Midbrain (tissue), 1 donor: ENCODE measurements at places on chromosomes 12 and 14.
A peak's percentile ranks its signal among the peaks of the same experiment; 100 is the strongest.

DNA sequence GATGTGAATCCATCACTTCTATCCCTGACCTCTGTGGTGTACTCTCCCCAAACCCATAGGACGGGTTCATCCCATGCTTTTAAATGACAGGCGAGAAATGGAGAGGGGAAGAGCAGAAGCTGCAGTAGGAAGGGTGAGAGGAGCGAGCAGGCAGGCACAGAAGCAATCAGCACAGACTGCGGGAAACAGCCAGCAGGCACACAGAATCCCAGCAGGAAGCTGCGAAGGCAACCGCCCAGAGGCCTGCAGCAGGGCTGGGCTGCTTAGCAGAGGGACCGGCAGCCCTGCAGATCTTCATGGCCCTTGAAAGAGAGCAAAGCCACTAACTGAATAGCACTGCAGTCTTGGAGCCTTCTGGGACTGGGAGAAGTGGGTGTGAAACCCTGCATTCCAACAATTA, 287.0 kb upstream of the FKBP4 start:
- DNase-seq: no peak

DNA sequence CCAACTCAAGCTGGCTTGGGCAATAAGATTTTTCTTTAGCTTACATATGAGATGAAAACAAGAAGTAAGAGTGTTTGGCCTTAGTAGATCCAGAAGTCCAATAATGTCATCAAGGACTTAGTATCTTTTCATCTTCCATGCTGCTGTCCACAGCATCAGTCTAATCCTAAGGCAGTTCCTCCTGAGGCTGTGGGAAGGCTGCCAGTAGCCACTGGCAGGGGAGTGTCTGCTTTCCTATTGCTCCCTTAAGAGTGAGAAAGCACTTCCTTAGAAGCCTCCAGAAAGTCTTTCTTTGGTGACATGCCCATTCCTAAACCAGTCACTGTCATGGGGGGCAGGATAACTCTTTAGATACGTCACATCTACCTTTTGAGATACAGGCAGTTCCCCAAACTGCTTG, 317.7 kb downstream of the BMP4 start:
- DNase-seq: no peak

DNA sequence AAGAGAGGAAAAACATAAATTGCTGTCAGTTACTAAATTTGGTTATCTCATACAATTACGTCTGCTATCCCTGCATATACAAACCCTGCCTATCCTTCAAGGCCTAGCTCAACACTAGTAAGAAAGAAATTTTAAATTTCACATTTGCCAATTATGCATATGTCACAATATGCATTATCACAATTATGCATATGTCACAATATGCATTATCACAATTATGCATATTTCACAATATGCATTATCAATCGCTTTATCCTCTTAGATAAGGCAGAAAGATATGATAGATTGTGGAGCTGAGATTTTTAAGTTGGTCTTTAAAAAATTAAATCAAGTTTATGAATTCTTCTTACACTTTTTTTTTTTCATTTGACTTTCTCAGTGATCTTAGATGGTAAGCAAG, 195.0 kb upstream of the ABCD2 start:
- no peak for DNase-seq

- no peak for DNase-seq
These were observed 9.4 kb downstream of the MYBPC1 start for GRCh38 chr12:101604132-101604531.

- no peak for DNase-seq
These were observed 32.4 kb upstream of the BEGAIN start for GRCh38 chr14:100619396-100620254.

GRCh38 chr12:5511256-5511643, 79.3 kb downstream of the NTF3 start:
- no peak for DNase-seq

DNA sequence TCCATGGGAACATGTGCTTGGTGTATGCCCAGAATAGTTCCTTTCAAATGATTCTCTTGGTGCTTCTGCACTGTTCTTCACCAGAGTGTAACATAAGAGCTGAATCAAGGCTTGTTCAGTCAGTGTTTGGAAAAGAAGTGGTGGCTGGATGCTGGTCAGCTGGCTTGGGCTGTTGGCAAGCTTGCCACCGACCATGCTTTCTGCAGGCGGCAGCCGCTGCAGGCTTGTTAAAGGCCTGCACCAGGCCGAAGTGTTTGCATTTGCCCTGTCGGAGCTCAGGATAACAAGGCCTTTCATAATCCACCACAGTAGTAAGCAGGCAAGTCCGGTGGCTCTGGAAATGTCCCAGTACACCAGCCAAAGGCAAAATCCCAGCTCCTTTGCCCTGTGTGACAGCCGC, 26.9 kb downstream of the DAAM1 start:
- DNase-seq: peak; percentile 88

DNA sequence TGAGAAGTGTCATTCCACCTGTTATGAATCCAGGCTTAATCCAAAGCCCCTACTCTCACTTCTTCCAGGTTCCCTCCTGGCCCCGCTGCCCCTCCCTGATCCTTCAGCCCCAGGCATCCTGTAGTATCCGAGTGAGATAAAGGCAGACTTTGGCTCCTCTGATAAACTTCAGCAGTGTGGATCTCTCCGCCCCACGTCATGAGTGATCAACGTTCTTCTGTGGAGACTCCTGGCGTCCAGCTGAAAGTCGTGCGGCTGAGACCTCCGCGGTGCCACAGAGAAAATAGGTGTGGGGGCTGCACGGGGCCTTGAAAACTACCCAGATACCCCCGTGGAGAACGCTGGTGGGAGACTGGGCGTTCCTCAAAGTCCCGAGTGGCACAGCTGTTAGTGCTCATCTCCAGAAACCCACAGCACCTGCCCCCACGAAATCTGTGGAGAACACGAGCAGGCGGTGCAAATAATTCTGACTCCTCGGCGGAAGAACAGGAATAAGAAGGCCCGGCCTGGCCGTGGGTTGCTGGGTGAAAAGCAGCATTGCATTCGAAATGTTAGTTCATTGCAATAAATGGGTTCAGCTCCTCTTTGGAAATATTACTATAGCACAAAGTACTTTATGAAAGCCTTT, 180.0 kb upstream of the RGS6 start:
- no peak for DNase-seq

DNA sequence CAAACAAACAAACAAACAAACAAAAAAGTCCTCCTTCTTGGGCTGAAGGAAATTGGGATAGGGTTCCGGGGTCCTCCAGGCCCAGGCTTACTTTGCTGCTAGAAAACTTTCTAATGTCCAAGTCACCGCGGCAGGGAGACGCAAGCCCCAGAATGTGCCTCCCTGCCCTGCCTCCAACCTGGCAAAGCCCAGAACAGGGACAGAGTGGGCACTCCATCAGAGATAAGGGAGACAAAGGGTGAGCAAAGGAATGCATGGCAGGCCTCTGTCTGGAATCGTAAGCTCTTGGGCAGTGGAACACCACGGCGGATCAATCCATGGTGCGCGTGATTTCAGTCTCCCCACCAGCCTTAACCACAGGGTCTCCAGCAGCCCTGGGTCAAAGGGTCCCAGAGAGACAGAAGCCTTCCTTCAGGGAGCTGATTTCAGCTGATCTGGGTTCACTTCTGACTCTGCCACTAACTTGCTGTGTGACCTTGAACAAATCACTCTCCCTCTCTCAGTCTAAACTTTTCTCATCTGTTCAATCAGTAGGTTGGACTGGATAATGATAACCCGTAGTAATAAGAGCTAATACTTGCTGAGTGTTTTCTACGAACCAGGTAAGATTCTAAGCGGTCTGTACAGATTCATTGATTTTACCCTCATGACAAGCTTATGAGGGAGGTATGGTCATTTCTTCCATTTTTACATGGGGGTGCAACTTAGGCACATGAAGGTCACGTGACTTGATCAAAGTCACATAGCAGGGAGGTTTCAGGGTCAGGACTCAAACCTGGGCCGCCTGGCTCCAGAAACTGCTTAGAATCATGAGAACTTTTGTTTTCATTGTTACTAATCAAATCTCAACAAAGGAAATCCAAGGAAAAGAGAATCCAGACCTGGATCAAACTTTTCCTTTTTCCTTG, 12.7 kb downstream of the RILPL1 start:
- no peak for DNase-seq

DNA sequence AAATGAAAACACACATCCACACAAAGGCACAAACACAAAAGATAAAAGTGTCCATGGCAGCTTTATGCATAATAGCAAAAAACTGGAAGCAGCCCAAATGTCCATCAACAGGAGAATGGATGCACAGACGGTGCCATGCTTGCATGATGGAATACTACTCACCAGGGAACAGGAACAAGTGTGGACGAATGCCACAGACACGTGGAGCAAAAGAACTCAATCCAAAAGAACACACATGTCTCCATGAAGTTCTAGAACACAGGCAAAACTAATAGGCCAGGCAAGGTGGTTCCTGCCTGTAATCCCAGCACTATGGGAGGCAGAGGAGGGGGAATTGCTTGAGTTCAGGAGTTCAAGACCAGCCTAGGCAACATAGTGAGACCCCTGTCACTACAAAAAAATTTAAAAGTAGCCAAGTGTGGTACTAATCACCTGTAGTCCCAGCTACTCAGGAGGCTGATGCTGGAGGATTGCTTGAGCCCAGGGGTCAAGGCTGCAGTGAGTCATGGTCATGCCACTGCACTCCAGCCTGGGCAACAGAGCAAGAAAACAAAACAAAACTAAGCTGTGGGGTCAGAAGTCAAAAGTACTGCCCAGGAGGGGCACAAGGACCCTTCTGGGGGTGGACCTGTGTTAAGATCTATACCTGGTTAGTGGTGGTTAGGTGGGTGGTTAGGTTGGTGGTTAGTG, 7.3 kb upstream of the TMEM119 start:
- no peak for DNase-seq

- no peak for DNase-seq
These were observed 78.5 kb upstream of the FZD10 start for GRCh38 chr12:130083734-130084133.

GRCh38 chr14:24312736-24313507, 1.6 kb downstream of the LTB4R start:
- DNase-seq: peak; percentile 12

DNA sequence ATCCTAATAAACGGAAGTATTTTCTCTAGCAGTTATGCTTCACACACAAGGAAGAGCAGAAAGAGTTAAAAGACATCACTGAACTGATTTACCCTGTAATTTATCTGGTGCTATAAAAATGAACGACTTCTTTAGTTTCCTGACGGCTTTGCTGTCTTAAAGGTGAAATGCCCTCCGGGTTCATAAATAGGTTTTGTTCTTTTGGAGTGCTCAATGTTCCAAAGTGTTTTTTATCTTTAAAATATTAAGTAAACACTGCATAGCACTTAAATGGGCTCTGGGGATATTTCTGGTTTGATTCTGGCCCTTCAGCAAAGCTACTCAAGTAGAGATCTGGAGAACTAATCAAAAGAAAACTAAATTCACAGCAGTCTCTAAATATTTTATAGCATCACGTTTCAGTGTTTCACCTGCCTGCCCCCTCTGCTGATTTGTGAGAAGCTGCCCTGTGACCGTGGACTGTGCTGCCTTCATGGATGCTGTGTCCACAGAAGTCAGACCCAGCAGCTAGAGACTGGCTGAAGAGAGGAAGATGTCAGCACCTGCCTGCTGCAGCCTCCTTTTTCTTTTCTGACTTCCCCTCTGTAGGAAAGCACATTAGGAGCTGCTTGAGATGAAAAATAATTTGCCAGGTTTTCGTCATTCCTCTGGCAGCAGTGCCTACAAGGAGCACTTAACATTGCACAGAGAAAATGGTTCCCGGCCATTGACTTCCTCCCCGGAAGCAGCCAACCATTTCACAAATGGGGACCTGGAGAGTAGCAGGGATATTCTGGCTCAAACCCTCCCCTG, 205.1 kb upstream of the FSCB start:
- DNase-seq: no peak

GRCh38 chr12:53739214-53740129, 12.2 kb upstream of the CALCOCO1 start:
- DNase-seq: no peak

DNA sequence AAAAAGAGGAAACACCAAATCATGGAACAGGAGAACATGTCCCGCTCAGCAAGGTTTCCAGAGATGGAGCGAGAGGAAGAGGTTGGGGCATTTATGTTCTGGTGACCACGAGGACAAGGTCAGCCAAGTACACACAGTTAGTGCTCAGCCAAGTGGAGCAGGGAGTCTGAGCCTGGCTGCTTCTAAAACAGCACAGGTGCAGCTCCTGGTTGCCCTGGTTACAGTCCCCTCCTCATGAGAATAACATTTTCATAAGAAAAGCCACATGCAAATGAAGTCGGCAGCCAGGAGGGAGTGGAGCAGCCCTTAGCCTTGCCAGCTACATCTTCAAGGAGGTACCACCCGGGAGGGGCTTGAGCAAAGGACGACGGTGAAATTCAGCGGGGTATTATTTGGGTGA, 81.8 kb downstream of the NOS1 start:
- no peak for DNase-seq

DNA sequence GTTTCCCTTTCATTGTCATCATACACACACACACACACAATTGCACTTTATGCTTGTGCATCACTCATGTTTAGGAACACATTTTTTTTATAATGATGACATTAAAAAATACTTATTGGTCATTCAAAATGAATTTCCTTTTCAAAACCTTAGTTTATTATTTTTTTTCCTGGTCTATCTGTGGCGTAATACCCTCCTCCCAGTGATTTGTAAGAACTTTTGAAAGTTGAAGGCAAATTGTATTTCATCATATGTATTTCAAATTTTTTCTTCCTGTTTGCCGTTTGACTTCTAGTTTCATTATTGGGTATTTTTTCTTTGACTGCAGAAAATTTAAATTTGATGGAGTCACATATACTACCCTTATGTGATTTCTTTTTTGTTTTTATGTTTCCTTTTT, 2.5 kb upstream of the LRRK2 start:
- DNase-seq: no peak

- no peak for DNase-seq
These were observed 27.0 kb downstream of the P2RX7 start for GRCh38 chr12:121159467-121160307.

GRCh38 chr12:9604287-9604686, 3.4 kb downstream of the KLRB1 start:
- no peak for DNase-seq

DNA sequence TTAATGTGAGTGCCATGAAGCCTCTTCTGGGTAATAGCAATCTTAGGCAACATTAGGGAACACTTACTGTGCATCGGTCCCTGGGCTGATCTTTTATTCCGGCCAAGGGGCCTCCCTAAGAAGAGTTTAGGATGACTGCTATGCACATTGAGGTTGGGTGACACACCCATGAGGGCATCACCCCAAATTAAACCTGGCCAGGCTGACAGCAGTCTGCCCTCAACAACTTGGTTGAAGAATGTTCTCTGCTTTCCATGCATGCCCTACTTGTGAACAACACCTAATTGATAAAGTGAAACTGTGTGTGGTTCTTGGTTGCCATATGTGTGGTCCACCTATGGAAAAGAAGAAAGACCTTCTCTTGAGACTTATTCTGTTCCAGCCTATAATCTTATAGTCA, 1098.0 kb downstream of the BCL11B start:
- no peak for DNase-seq

DNA sequence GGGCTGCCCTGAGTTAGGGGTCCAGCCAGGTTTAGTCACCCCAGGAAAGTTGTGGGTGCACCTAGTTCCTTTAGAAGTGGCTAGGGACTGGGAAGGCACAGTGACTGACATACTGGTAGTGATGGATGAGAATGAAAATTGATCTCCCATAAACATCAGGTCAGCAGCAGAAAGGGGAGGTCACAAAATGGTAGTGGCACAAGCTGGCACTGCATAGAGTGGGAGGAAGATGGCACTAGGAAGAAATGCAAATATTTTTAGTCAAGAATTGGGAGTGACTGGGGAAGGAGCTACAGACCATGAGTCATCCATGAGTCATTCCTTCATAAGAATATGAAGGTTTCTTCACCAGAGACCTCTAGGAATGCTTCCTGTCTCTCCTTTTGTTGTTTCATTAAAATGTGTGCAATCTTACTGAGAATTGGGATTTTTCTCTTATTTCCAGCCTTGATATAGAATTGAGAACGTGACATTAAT, 198.3 kb upstream of the AMIGO2 start:
- DNase-seq: no peak

GRCh38 chr14:64891839-64892375, 12.2 kb upstream of the SPTB start:
- DNase-seq: peak; percentile 71
